ENCODE measurements at places on chromosomes 3 and 15. TPM values are rescaled to one million over a fixed set of nuclear protein-coding genes. Genes with fewer than 3 reads are reported as not detected.

DNA sequence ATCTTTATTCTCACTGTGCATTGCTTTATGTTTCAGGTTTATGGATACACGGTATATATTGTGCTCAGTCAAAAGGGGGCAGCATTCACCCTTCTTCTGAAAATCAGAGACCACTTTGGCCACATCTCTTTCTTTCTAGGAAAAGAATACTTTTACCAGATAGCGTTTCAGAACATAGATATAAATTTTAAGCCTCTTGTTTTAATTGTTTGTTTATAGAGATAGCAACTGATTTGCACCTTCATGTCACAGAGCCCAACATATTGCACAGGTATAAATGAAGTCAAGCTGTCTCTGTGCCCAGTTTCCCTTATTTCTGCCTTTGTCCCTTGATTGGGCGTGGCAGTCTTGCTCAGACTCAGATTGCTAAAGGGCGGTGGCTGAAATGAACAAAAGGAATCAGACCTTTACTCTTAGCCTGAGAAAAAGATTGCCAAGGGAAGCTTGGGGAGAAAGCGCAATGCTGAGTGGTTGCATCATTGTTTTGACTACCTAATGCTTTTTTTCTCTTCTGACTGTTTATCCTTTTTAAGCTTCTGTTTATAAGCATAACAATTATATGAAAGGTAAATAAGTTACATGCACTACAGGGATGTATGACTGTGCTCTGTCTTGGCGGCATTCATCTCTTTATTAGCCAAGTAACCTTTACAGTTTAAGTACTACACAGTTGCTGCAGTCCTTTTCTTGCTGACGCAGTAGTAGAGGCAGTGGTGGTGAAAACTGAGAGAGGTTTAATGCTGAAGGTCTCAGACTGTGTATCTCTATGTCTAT, 70.8 kb upstream of the ZBTB20 start:
- DNase-seq: no peak

GRCh38 chr3:129058441-129059200, 2.0 kb upstream of the GP9 start:
- no peak for DNase-seq

DNA sequence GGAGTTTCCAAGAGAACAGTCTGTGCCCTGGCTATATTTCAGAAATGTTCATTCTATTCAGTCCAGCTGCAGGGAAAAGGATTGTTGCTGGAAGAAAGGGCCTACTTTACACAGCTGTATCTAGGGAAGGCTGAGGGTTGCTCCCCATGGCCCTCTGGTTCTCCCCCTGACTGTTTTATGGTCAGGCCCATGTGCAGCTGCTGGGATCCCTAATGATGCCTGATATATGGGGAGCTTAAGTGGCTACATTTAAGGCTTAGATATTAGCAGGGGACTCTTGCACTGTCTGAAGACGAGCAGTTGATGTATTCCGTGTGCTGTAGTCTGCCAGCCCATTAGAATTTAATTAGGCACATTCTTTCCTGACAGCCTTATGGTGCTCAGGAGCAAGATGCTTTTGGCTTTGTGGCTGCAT, 72.0 kb downstream of the FAM43A start:
- DNase-seq: no peak

DNA sequence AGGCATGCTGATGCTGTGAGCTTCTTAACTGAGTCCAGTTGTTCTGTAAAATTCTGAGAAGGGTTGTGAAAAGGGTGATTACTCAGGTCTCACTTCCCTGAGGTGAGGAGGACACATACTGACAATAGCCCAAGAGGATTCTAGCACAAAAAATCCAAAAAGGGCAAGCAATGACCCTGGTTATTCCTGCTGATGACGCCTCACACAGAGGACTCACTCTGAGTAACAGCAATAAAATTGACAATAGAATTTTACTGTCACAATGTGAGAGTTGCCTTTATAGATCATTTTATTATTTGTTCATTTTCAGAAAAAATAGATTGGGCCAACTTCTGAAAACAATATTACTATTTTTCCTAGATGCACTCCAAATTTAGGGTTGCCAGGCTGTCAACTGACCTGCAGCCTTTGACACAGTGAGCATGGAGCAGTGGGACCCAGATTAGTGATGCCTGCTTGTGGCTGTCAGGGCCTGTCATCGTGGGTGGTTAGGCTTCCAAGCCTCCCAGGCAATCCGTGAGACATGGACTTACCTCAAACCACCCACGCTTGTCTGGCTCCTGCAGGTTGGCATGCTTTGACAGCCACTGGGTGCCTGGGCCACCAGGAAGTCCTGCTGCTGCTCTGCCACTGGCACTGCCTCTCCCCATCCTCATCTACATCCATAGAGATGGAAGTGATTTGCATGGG, 396.0 kb upstream of the THBS1 start:
- no peak for DNase-seq

DNA sequence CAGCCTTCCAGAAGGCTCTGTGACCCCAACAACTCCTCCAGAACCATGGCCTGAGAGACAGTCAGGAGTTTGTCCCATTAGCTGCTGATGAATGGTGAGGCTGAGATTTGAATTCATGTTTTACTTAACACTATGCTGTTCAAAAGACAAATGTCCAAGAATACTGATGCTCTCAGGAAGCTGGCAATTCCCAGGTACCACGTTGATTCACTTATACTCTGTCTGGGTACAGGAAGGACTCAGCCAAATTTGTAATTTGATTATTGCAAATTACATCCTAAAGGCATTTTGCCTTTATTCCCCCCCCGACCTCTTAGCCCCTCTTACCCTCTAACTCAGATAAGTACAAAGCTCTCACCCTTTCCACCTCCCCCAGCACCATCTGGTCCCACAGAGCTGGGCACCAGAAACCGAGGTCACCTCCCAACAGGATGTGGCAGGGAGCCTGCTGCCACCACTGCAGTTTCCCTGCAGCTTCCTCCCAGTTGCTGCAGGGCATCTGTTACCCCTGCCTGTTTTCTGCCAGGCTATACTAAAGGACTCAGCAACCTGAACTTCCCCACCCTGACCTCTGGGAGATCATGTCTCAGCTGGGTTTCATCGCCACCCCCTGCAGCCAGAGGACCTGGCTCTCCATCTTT, 33.6 kb downstream of the EAF1 start:
- DNase-seq: no peak

DNA sequence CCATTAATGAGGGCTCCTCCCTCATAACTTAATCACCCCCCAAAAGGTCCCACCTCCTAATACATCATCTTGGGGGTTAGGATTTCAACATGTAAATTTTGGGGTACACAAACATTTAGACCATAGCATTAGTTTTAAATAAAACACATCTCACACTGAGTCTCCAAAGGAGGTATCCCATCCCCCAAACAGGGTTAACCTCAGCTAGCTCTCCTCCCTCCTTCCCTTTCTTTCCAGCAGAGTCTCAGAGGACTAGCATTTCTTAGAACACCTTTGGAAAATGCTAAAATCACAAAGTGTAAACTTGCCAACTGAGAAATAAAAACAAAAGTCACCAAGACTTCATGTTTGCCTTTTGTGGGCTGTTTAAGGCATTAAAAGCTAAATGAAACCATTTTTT, 51.2 kb upstream of the FOXB1 start:
- DNase-seq: no peak

GRCh38 chr3:57919987-57920386, 88.2 kb upstream of the FLNB start:
- no peak for DNase-seq

DNA sequence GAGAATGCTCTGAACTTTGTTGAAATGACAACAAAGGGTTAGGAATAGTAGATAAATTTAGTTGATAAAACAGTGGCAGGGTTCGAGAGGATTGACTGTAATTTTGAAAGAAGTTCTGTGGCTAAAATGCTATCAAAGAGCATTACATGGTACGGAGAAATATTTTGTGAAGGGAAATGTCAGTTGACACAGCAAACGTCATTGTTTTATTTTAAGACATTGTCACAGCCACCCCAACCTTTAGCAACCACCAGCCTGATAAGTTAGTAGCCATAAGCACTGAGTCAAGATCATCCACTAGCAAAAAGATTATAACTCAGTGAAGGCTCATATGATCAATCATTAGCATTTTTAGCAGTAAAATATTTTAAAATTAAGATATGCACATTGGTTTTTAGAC, 8.7 kb upstream of the ST3GAL6 start:
- no peak for DNase-seq

GRCh38 chr3:12479919-12480427, 4.3 kb upstream of the TSEN2 start:
- no peak for DNase-seq

GRCh38 chr3:190167936-190168680, 47.4 kb upstream of the P3H2 start:
- no peak for DNase-seq

DNA sequence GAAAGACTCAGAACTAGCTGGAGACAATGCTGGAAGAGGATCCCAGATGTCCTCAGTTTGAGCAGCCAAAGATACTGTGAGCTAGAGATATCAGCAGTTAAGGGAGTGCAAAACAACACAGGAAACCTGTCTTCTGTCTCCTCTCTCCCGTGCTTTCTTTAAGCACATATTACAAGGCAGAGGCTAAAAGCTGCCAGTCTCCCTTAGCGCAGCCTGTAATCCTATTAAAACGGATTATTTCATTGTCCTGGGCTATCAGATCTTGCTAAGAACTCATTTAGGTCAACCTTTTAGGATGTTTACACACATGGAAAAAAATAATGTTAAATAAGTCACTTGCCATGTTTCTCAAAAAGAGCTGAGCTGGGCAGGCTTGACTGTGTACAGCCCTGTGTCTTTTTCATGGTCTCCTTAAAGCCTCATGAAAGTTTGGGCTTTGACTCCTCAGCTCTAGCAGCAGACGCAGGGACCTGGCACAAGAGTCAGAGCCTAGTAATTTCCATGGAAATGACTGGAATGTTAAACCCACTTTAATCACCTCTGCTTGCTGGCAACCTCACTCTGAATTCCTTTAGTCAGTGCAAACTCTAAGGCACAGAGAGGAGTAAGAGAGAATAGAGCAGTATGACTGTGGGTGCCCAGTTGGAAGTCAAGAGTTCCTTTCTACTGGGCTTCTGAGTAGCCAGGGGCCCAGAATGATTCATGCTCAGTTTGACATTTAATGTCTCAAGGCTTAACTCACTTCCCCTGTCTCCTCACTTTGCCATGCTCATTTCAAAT, 491.9 kb downstream of the NTRK3 start:
- no peak for DNase-seq

DNA sequence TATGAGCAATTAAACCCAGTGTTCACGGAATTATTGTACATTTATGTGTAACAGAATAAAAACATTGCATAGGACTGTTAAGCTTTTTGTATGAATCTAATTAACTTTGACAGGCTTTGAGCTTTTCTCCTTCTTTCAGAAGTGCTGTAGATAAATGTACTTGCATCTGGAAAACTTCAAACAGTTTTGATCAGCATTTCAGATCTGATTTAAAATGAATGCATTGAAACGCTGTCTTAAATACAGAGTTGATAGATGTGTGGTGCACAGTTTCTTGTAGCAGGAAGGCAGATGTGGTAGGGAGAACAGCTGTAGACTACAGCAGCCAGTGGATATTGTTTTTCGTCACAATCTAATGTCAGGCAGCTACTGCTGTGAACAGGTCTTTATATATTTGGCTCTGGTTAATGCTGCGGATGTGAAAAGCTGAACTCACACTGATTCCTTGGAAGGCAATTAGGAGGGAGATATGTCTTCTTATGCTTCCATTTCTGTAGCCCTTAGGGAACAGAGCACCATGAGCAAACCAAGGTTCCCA, 193.8 kb upstream of the GOLIM4 start:
- DNase-seq: no peak

GRCh38 chr15:37375519-37375918, 275.2 kb upstream of the MEIS2 start:
- DNase-seq: no peak

- no peak for DNase-seq
Observed at GRCh38 chr3:106276755-106277612, 408.2 kb upstream of the CBLB start.

- DNase-seq: no peak
Observed at GRCh38 chr3:55060896-55061719, 133.2 kb upstream of the LRTM1 start.

- no peak for DNase-seq
Observed at GRCh38 chr3:191340966-191341365, 10.6 kb upstream of the UTS2B start.

DNA sequence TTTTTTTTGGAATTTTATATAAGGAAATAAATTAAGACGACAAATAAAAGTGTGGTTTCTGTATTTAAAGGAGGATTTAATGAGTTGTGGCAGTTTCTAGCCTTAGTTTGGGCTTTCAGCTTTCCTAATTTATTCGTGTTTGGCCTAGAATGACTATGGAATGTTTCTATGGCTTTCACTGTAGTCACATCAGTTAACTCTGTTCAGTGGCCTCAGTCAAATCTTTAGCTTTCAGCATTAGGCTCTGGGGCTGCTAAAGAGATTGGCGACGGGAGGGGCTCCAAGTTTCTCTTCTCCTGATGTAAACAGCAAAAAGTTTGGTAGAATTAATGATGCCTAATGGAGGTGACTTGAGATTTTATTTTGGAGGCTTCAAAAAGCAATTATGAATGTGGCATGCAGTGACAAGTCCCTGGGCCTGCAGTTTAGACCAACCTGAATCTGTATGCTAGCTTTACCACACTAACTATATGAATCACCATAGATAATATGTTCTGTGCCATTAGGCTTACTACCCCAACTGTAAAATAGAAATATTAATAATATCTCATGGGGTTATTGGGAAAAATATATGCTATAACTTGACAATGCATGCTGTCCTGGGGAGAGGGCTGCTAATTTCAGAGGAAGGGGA, 47.1 kb upstream of the ADGRG7 start:
- no peak for DNase-seq

DNA sequence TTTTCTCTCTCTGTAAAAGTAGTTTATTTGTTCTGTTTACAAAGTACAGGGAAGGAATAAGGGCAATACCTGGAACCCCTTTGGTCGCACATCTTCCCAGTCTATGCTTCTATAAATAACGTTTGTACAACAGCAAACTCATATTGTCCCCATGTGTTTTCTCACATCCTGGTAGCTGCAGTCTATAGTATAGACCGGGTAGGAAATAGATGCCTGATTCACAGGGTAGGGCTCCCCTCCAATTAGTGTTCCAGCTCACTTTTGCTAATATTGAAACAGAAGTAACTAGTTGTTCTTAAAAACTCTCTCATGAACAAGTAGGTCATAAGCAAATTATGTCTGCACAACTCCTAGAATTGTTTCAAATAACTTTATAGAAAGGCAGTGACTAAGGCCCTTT, 17.7 kb downstream of the ATG7 start:
- DNase-seq: no peak

- DNase-seq: no peak
Observed at GRCh38 chr3:124847051-124847450, 40.1 kb downstream of the ITGB5 start.

DNA sequence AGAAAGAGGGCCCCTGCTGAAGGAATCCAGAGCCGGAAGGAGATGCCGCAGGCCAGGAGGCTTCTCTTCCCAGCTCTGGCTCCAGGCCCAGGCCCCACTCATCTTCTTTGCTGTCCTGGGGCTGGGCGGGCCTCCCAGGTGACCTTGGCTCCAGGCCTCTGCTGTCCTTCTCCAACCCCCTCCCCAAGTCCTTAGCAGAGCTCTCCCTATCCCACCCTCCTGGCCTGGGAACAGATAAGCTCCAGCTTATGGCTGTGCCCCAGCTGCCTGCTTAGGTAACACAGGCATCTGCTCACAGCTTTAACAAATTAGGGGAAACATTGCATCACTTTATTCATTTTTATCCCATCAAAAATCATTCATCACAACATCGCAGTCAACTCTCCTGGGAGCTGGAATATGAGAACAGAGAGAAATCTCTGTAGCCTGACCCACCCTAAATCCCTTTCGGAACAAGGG, 86.9 kb downstream of the SEMA5B start:
- no peak for DNase-seq

The ZSCAN29 gene
- total RNA-seq: 12.0 TPM

The MAGEF1 gene
- total RNA-seq: 21.8 TPM

The ADGRG7 gene
- not detected for total RNA-seq

The TAGLN3 gene
- 0.65 TPM for total RNA-seq

The CHAC1 gene
- 0.63 TPM for total RNA-seq

The PIGZ gene
- total RNA-seq: 8.2 TPM

The GOLGA8T gene
- total RNA-seq: 2.1 TPM
